ENCODE measurements at places on chromosomes 4 and X.

GRCh38 chr4:167802463-167803212 is 289.7 kb upstream of the ANXA10 start:
- DNase-seq: no peak

- DNase-seq: no peak
Observed at GRCh38 chr4:16136827-16137226, 53.0 kb upstream of the PROM1 start.

DNA sequence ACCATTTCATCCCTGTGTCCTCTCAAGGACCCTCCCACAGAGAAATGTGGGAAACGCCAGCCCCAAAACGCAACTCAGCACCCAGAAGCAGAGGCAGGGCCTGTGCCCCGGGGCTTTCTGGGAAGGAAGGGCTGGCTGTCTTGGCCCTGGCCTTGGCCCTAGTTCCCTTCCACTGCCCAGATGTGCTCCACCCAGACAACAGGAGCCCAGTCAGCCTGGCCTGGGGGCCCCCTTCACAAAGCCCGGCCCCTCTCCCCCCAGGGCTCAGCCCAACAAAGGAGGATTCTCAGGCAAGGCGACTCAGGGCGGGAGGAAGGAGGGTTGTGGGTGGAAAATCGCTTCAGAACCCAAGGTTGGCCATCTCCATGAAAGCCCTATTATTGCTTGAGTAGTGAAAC is 82.5 kb downstream of the PJA1 start:
- no peak for DNase-seq

DNA sequence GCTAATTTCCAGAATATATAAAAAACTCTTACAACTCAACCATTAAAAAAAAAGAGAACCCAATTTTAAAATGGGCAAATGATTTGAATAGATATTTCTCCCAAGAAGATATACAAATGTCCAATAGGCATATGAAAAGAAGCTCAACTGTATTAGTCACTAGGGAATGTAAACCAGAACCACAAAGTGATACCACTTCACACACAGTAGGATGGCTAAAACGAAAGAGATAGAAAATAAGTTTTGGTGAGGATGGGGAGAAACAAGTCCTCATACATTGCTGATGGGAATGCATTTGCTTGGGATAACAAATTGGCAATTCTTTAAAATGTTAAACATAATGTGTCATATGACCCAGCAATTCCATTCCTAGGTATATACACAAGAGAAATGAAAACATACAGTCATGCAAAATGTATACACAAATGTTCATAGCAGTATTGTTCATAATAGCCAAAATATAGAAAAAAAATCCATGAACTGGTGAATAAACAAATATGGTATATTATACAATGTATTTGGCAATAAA is 5.7 kb downstream of the TCEAL3 start:
- DNase-seq: no peak

DNA sequence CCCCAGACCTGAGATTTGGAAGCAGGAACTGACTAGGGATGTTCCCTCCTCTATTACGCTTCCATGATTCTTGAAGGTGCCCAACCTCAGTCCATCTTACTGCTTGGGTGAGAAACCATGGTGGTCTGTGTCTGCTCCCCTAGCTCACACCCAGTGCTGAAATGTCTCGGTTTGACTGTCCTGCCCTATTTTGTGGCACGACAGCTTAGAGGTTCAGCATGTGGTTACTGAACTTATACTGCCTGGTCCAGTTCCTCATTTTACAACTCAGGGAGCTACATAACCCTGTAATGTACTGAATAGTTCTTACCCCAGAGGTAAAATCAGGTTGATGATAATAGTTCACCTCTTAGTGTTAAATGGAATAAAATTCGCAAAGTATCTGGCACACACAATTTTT is 203.1 kb downstream of the RBM46 start:
- DNase-seq: no peak

- DNase-seq: no peak
Observed at GRCh38 chr4:94480362-94480951, 28.7 kb downstream of the PDLIM5 start.

DNA sequence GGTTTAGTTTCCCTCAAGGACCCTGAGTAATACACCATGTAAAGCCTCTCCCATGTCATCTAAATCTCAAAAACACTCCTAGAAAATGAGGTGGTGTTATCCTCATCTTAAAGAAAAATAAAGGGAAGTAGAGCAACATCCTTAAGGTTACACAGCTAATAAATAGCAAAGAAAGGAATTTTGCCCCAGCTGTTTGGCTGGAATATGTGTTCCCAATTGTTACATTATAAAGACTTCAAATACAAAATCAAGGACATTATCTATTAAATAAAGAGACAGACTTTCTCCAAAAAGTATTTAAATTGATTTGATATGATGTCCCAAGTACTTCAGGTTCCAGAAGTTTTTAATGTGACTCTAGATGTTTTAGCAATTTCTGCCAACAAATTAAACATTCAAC is 57.9 kb upstream of the IL15 start:
- no peak for DNase-seq

- DNase-seq: no peak
Observed at GRCh38 chrX:10471418-10471817, 149.0 kb downstream of the MID1 start.

GRCh38 chr4:4595252-4595651 is 53.4 kb upstream of the STX18 start:
- no peak for DNase-seq

DNA sequence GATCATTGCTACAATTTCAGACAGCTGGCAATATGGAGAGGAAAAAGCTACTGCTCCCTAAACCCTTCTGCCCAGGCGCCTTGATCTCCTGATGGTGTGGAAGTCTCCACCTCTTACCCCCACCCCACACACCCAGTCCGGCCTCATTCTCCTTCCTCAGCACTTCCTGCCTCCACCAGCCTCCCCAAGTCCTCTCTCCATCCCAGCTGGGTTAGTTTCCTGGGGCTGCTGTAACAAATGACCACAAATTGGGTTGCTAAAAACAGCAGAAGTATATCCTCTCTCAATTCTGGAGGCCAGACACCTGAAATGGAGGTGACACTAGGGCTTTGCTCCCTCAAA is 1.1 kb upstream of the CCNQ start:
- DNase-seq: no peak

DNA sequence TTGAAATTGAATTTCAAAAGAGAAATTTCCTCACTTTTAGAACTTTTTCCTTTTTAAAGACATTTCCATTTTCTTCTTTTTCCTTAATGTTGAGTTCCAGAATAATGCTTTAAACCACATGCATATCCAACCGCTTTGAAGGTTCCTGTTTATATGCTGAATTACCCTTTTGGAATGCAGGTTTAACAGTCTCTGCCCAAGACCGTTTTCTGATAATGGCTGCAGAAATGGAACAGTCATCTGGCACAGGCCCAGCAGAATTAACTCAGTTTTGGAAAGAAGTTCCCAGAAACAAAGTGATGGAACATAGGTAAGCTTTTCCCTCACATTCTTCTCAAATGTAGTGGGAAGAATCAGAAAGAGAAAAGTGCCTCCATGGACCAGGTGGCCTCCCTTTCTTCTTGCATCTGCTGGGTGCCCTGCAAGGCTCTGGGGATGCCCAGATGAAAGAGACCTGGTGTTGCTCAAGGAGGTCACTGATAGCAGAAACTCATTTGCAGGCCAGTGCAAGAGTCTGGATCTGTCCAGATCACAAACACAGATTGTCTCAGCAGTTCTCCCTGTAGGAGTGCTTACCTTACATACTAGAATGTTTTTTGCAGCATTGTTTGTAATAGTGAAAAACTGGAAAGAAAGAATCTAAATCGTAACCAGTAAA is 42.9 kb downstream of the MOSPD2 start:
- DNase-seq: peak; percentile 72

DNA sequence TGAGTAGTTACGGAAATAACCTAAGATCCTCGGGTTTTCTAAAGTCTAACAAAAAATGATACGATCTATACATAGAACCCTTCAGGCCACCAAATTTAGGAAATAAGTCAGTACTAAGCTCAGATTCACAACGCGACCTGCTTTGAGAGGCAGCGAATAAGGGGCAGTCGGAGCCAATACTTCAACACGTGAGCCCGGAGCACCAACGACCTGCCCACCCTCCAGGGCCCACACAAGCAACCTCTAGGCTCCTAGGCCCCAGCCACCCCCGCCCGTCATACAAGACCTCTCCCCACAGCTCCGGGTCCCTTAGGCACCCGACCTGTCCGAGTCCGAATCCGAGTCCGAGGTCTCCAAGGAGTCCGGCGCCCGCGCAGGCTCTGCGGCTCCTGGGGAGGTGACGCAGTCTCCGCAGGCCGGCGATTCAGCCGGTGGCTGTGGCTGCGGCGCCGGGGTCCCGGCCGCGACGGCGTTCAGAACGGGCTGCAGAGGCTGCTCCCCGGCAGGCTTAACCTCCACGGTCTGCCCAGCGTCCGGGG is 580 bp downstream of the NAF1 start:
- DNase-seq: no peak
